Stimulated activated CD8-positive, alpha-beta memory T cell treated with anti-CD3 and anti-CD28 coated beads, Interleukin-12 subunit alpha, Interleukin-12 subunit beta, amount 100 ng/mL, for 1 hour (primary cell): ENCODE measurements at places on chromosomes 16 and 17.

- no peak for DNase-seq
Observed at GRCh38 chr17:63335831-63336230, 110.3 kb downstream of the CYB561 start.

DNA sequence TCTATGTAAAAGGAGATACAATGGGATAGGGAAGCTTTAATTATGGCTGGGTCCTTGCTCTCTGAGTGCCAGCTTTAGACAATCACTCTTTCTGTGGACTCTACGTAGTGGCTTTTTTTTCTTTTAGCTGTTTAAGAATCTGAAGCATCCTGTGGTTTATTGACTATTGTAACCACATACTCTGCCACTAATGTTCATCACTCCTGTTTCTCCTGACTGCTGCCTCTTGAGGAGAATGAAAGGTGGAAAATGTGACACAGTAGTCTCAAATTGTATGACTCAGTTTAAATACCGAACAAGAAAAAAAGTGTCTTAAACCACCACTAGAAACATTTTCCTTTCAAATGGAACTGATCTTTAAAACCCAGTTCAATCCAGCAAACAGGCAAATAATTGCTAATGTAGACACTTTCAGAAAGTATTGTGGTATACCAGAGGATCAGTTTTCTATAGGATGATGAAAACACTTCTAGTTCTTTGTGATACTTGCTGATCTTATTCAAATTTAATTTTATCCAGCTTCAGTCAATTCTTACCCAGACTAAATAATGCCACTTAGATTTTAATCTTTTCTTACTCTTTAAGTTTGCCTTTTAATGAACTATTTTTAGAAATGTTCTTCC is 302.7 kb upstream of the PMFBP1 start:
- DNase-seq: no peak

- no peak for DNase-seq
Observed at GRCh38 chr16:89601906-89602272, 11.6 kb upstream of the DPEP1 start.

DNA sequence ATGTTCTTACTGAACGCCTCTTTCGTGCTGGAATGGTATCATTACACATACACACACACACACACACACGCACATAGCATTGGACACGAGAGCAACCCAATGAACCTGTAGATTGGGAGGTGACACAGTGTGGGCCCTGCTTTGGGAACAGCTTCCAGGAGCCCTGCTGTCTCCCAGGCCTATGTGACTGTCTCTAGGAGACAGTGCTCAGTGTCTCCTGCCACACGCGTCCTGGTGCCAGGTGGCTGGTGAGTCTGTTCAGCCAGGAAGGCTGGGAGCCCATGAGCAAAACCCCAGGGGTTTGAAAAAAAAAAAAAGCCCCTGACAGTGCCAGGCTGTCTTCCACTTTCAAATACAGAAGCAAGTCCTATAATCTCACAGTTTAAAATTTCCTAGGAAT is 2.4 kb upstream of the SPOP start:
- DNase-seq: no peak

DNA sequence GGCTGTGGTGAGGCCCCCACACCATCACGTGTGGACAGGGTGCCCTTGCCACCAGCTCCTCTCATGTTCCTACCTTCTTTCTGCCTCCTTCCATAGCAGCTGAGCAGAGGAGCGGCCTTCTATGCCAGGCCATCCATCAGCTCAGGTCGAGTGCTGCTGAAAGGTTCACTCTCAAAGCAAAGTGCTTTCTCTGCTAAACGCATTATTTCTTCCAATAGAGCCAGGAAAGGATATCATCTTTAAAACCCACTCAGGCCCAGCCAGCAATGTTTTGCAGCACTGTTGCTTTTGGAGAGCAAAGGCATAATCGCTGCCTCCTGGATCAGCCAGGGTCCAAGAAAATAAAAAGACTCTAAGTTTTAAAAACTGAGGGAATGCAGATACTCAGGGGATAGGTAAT is 54.9 kb upstream of the GPRC5B start:
- DNase-seq: no peak

- no peak for DNase-seq
Observed at GRCh38 chr16:80932708-80933095, 74.0 kb downstream of the CMC2 start.

DNA sequence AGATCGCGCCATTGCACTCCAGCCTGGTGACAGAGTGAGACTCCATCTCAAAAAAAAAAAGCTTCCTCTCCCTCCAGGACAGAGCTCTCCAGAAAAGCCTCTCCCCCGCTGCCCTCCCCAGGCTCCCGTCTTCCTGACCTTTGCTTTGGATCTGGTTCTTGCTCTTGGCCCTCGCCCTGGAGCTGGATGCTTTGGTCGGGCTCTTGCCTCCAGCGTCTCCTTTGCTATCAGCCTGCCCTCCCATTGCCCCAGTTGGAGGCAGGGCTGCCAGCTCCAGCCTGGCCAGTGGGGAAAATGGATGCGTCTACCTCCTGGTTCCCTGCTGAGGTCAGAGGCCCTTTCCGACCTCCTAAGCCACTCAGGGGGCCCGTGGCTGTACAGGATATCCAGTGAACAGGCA is 35.9 kb downstream of the TRARG1 start:
- no peak for DNase-seq
